ENCODE measurements at places on chromosomes 2 and 18.
A peak's percentile ranks its signal among the peaks of the same experiment; 100 is the strongest.

GRCh38 chr2:86044045-86044444, 61.6 kb downstream of the POLR1A start:
- H3K4me1 ChIP-seq, result peaks cover 5% of the 10 kb centered on the region
- H3K4me3 ChIP-seq, result no peak overlapping the region
- no peak overlapping the region for H3K27ac ChIP-seq
- no peaks in the 10 kb centered on the region for H3K27me3 ChIP-seq
- DNase-seq, result no peak
- H3K36me3 ChIP-seq, result no peaks in the 10 kb centered on the region

GRCh38 chr2:22037274-22037673, 913.5 kb downstream of the TDRD15 start:
- no peaks in the 10 kb centered on the region for H3K36me3 ChIP-seq
- DNase-seq, result peak; percentile 30
- H3K27me3 ChIP-seq, result no peaks in the 10 kb centered on the region
- H3K27ac ChIP-seq, result no peak overlapping the region
- H3K4me1 ChIP-seq, result peaks cover 4% of the 10 kb centered on the region
- H3K4me3 ChIP-seq, result no peak overlapping the region

GRCh38 chr2:217364224-217364623, 504.4 kb upstream of the TNP1 start:
- no peak overlapping the region for H3K27ac ChIP-seq
- no peaks in the 10 kb centered on the region for H3K27me3 ChIP-seq
- no peak for DNase-seq
- no peak overlapping the region for H3K4me3 ChIP-seq
- H3K36me3 ChIP-seq, result no peaks in the 10 kb centered on the region

GRCh38 chr2:202870431-202871299, 901 bp downstream of the ICA1L start:
- no peaks in the 10 kb centered on the region for H3K27me3 ChIP-seq
- peaks cover 11% of the 10 kb centered on the region for H3K4me1 ChIP-seq
- no peaks in the 10 kb centered on the region for H3K36me3 ChIP-seq
- peak overlapping the region; percentile 73 for H3K27ac ChIP-seq
- H3K4me3 ChIP-seq, result peak overlapping the region; percentile 76
- peak; percentile 50 for DNase-seq

DNA sequence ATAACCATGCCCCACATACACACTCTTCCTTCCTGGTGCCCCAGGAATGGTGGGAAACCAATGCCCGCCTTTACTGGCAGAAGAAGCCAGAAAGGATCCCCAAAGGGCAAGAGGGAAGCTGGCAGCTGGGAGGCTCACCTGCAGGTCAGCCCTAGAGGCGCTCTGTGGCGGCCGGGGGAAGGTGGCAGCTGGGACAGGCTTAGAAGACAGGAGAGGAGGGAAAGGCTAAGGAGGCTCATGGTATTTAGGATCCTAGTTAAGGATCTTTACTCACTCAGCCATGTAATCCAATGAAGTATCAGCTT, 23.8 kb downstream of the ADRA2B start:
- H3K27ac ChIP-seq, result no peak overlapping the region
- no peak for DNase-seq
- no peaks in the 10 kb centered on the region for H3K27me3 ChIP-seq
- no peaks in the 10 kb centered on the region for H3K36me3 ChIP-seq
- H3K4me3 ChIP-seq, result no peak overlapping the region
